ENCODE measurements at places on chromosomes 16 and 17. TPM values are rescaled to one million over a fixed set of nuclear protein-coding genes. Genes with fewer than 3 reads are reported as not detected.

The TP53TG3D gene
- not detected for total RNA-seq

The KRTAP9-2 gene
- total RNA-seq, result not detected

The KRTAP9-8 gene
- total RNA-seq, result not detected

The EXOC3L1 gene
- total RNA-seq, result not detected

GRCh38 chr17:1626333-1626732, 2.3 kb downstream of the SLC43A2 start:
- H3K27me3 ChIP-seq, result peaks cover 32% of the 10 kb centered on the region
- peaks cover 7% of the 10 kb centered on the region for H3K4me1 ChIP-seq
- H3K4me3 ChIP-seq, result no peak overlapping the region
- DNase-seq, result no peak
- H3K27ac ChIP-seq, result no peak overlapping the region
- no peaks in the 10 kb centered on the region for H3K36me3 ChIP-seq

DNA sequence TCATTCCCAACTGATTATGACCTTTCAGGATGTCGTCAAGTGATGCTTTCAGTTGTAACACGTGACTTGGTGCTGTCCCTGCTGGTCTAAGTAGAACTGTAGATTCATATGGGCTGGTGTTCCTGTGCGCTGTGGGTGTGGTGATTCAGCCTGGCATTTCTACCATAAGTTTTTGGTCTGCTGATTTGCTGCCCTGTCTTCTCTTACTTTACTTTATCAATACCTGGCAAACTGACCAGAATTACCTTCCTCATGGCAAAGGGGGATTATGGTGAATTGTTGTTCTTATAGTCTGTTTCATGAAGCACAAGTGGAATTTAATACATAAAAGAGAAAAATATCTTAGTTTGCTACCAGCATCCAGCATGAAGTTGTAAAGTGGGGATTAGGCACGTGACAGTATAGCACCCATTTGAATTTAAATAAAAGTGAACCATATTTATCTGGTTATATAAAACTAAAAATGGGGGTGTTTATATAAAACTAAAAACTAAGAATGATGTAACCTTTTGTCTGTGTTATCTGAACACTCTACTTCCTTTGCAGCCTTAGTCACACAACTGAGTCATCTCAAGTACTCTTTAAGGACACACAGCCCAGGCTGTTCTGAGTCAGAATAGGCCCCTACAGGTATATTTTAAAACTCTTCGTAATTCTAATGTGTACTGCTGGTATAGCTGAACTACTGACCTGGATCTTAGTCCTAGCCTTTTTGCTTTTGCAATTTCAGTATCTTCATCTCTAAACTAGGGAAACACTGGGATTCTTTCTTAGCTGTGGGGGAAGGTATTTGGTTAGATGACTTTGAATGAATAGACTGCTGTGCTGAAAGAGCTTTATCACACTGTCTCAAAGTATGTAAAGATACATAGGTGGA, 28.3 kb downstream of the TTC19 start:
- peaks cover 29% of the 10 kb centered on the region for H3K4me1 ChIP-seq
- H3K27me3 ChIP-seq, result no peaks in the 10 kb centered on the region
- no peak overlapping the region for H3K4me3 ChIP-seq
- peaks cover 75% of the 10 kb centered on the region for H3K36me3 ChIP-seq
- DNase-seq, result peak; percentile 71

GRCh38 chr17:6269478-6269877, 165.4 kb downstream of the AIPL1 start:
- H3K4me1 ChIP-seq, result no peaks in the 10 kb centered on the region
- H3K27me3 ChIP-seq, result no peaks in the 10 kb centered on the region
- no peak overlapping the region for H3K27ac ChIP-seq
- peak; percentile 58 for DNase-seq
- H3K4me3 ChIP-seq, result no peak overlapping the region

DNA sequence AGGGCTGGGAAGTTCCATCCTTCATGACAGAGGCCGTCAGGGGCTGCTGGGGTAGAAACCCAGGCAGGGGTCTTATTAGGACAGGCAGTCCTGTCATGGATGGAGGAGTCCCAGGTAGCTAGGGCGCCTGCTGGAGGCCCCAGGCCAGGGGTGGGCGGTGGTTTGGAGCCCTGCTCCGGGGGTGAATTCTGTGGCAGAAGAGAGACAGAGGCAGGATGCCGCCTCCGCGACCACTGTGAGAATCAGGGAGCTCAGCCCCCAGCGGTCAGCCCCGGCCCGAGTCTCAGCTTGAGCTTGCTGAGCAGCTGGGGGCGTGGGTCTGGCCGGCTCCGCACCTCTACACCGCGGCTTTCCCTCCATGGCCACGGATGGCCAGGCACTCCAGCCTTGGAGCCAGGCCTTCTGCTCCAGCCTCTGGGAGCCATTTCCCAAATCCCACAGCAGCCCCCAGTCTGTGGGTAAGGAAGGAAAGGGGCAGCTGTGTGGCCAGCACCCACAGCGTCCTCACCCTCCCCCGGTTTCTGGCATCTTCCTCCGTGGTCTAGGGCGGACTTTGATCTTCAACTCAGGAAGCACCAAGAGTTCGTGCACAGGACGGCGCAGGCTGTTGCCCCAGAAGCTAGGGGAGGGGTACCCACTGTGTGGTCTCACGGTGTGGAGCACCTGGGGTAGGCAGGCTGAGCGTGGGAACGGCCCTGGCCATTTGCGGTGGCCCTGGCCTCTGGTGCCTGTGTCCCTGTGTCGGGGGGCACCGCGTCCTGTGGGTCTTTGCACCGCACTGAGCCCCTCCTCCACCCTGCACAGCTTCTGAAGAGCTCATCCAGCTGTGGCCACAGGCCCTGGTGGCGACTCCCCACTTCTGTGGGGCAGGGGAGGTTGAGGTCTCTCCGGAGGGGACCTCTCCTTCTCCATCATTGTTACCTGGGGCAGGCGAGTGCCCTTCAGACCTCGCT, 14.1 kb downstream of the CD7 start:
- H3K4me1 ChIP-seq, result peaks cover 85% of the 10 kb centered on the region
- peak; percentile 60 for DNase-seq
- no peaks in the 10 kb centered on the region for H3K27me3 ChIP-seq
- peak overlapping the region; percentile 94 for H3K27ac ChIP-seq
- no peaks in the 10 kb centered on the region for H3K36me3 ChIP-seq

GRCh38 chr17:81082177-81083073, 47.5 kb downstream of the BAIAP2 start:
- no peaks in the 10 kb centered on the region for H3K36me3 ChIP-seq
- H3K4me3 ChIP-seq, result no peak overlapping the region
- H3K27ac ChIP-seq, result no peak overlapping the region
- no peak for DNase-seq

DNA sequence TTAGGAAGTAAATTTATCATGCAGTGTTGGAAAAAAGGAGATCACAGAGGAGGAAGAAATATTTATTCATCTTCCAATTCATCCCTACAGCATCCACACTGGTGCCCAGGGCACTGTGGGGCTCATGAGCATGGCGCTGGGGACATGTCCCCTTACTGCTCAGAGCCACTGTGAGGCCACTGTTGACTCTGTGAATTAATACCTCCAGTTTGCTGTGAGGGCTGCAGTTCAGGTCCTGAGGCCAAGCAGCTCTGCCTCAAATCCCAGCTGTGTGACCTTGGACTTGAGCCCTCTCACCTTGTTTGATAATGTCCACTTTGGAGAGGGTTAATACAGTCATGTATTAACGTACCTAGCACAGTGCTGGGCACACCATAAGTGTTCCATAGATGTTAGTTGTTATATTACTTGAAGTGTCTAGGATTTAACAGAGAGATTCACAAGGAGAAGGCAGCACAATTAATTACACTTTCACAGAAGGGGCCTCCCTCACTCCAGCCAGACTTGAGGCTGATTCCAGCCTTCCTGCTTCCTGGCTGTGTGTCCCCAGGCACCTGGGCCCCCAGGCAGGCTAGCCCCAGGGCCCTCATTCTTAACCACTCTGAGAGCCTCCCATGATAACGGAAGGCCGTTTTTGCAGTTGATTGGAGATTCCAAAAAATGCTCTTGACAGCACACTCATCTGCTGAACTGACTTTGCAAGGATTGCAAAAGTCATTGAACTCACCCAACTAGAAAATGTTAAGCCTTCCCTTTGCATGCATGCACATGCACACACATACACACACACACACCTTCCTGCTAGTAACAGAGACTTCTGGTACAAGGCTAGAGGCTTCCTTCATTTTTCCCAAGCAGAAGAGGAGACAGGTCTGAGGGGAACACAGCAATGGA, 29.4 kb downstream of the KATNIP start:
- no peak overlapping the region for H3K27ac ChIP-seq
- no peaks in the 10 kb centered on the region for H3K27me3 ChIP-seq
- H3K4me1 ChIP-seq, result peaks cover 18% of the 10 kb centered on the region
- no peak overlapping the region for H3K4me3 ChIP-seq

DNA sequence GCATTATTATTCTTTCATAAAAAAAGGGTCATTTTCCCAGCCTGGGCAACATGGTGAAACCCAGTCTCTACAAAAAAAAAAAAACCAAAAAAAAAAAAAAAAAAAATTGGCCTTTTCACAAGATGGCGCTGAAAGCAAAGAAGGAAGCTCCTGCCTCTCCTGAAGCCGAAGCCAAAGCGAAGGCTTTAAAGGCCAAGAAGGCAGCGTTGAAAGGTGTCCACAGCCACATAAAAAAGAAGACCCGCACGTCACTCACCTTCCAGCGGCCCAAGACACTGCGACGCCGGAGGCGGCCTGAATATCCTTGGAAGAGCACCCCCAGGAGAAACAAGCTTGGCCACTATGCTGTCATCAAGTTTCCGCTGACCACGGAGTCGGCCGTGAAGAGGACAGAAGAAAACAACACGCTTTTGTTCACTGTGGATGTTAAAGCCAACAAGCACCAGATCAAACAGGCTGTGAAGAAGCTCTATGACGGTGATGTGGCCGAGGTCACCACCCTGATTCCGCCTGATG, 4.9 kb upstream of the PGAP6 start:
- no peak for DNase-seq
- H3K27me3 ChIP-seq, result peaks cover 5% of the 10 kb centered on the region
- H3K27ac ChIP-seq, result no peak overlapping the region
- peaks cover 2% of the 10 kb centered on the region for H3K36me3 ChIP-seq
- peaks cover 19% of the 10 kb centered on the region for H3K4me1 ChIP-seq

- H3K4me3 ChIP-seq, result no peak overlapping the region
- no peaks in the 10 kb centered on the region for H3K27me3 ChIP-seq
- no peak overlapping the region for H3K27ac ChIP-seq
- H3K36me3 ChIP-seq, result no peaks in the 10 kb centered on the region
- no peak for DNase-seq
These were observed 511.0 kb upstream of the CDH5 start for GRCh38 chr16:65855171-65856145.

DNA sequence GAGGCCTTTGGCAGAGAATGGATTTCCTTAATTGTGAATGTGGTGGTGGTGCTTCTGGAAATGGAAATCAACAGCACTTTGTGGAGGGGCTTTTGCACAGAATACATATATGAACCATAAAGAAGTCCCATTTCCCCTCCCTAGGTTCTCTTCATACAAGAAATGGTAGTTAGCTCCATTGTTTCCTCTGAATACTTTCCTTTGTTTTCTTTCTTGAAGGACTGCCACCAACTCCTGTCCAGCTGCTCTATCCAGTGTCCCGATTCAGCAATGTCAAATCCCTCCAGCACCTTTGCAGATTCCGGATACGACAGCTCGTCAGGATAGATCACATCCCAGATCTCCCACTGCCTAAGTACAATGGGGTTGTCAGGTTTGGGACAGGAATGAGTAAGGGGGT, 33.2 kb upstream of the ARHGAP23 start:
- DNase-seq, result no peak
- peaks cover 11% of the 10 kb centered on the region for H3K36me3 ChIP-seq
- H3K4me3 ChIP-seq, result no peak overlapping the region
- H3K27ac ChIP-seq, result no peak overlapping the region
- H3K27me3 ChIP-seq, result no peaks in the 10 kb centered on the region
